ENCODE measurements at places on chromosomes 3 and 15. TPM values are rescaled to one million over a fixed set of nuclear protein-coding genes. Genes with fewer than 3 reads are reported as not detected.

Gene PRR20G
- total RNA-seq: not detected

Gene REC114
- not detected for total RNA-seq

DNA sequence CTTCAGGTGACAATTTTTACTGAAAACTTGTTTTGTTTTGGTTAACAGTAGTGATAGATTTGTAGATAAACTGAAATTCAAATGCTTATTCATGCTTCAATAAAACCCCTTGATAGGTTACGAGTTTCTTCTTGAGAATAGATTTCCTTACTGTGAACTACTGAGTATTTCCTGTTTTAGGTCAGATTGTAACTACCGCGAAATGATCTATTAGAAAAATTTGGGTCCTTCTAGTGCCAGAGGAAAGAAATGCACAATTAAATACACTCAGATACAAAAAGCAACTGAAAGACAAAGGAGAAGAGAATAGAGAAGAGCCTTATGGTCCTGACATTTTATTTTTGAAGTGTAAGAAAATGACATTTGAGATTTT, 251.7 kb upstream of the TBL1XR1 start:
- DNase-seq: peak; percentile 13
- H3K27me3 ChIP-seq: no peaks in the 10 kb centered on the region
- H3K36me3 ChIP-seq: no peaks in the 10 kb centered on the region
- no peak overlapping the region for H3K27ac ChIP-seq

Gene GOLIM4
- total RNA-seq: 0.52 TPM

GRCh38 chr15:50906954-50907600, 1.4 kb upstream of the AP4E1 start:
- DNase-seq: peak; percentile 91
- H3K27me3 ChIP-seq: no peaks in the 10 kb centered on the region
- peaks cover 16% of the 10 kb centered on the region for H3K4me1 ChIP-seq
- H3K36me3 ChIP-seq: no peaks in the 10 kb centered on the region

DNA sequence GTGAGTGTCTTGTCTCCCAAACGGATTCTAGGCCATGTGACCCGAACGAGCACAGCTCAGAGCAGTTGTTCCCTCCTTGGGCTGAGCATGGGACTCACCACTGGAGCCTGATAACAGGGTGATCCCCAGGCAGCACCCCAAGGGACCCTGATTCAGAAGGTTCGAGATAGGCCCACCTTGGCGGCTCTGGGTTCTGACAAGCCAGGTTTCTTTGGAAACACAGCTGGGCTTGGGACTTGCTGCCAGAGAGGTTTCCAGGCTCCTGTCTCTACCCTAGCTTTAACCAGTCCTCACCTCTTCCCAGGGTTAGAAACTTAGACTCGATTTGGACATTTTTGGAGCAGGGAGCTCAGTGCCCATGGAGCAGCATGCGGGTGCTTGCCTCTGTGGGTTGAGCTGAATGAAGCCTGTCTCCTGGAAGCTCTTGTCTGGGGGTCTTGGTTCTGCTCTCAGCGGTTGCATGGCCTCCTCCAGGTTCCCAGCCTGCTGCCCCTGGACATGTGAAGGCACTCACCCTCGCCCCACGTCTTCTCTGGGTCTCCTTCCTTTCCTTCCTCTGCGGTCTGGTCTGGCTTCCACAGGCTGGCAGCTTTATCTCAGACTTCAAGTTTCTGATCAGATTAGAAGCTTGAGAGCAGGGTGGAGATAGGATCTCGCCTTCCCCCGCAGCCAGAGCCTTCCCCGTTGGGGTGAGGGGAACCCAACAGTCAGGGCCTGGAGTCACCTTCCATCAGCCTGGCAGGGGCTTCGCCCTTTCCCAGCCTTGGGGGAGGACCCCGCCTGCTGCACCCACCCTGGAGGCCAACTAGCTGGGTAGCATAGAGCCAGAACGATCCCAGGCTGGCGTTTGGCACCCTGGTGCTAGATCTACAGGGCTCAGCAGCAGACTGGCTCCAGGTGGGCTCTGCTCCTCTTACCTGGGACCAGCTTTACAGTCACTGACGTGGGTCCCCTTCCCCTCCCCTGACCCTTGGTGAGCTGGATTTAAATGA, 21.0 kb downstream of the PAQR5 start:
- no peak for DNase-seq
- H3K4me1 ChIP-seq: no peaks in the 10 kb centered on the region
- no peaks in the 10 kb centered on the region for H3K36me3 ChIP-seq
- H3K4me3 ChIP-seq: no peak overlapping the region

- H3K36me3 ChIP-seq: no peaks in the 10 kb centered on the region
- no peak overlapping the region for H3K27ac ChIP-seq
- no peak overlapping the region for H3K4me3 ChIP-seq
- DNase-seq: no peak
- no peaks in the 10 kb centered on the region for H3K27me3 ChIP-seq
Measured at GRCh38 chr3:99541181-99541580, 97.2 kb upstream of the COL8A1 start.

- no peak overlapping the region for H3K27ac ChIP-seq
- no peaks in the 10 kb centered on the region for H3K4me1 ChIP-seq
- no peak overlapping the region for H3K4me3 ChIP-seq
- no peaks in the 10 kb centered on the region for H3K36me3 ChIP-seq
- H3K27me3 ChIP-seq: peaks cover 7% of the 10 kb centered on the region
Measured at GRCh38 chr15:34603095-34603494, 19.6 kb upstream of the GOLGA8B start.

Gene TRIM42
- total RNA-seq: not detected

DNA sequence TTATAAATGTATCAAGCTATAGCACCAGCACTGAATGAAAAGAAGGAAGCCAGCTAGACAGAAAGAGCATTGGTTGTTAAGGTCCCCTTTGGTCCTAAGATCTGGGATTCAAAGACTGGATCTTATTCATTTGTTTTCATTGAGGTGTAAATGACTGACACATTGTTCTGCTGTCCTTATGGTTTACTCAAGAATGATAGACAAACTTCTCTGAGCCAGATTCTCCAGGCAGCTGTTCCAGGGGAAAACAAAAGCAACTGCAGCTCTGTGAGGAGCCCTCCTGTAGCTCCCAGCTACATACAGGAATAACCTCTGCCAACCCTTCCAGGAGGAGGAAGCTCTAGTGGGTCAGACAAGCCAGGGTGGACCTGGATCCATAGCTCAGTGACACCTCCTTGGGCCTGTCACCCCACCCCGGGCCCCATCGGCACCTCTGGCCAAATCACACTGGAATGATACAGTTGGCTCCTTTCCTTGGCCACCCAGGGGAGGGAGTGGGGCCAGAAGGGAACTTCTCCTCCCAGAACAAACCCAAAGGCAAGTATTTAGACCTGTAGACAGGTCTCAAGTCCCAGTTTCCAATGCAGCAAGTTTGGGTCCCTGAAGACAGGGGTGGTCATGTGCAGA, 57.8 kb downstream of the ZNF621 start:
- H3K4me1 ChIP-seq: no peaks in the 10 kb centered on the region
- H3K27me3 ChIP-seq: no peaks in the 10 kb centered on the region
- H3K4me3 ChIP-seq: no peak overlapping the region
- DNase-seq: no peak
- H3K36me3 ChIP-seq: no peaks in the 10 kb centered on the region
- no peak overlapping the region for H3K27ac ChIP-seq

DNA sequence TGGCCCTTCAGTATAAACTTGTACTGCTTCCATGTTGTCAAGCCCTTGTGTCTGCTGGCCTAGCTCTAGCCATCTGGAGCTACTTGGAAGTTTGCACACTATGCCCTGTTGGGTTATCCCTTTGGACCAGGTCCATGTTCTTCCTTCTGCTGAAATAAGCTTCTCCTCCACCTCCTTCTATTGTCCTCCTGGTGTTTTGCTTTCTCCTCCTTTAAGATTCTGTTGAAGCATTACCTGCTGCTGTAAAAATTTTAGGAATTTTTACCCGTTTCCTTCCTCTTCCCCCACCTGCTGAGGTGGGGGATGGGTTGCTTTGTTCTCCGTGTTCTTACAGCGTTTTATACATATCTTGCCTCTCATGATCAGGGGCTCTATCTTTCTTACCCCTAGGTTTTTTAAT, 51.7 kb downstream of the SH3GL3 start:
- DNase-seq: no peak
- no peaks in the 10 kb centered on the region for H3K36me3 ChIP-seq
- no peaks in the 10 kb centered on the region for H3K27me3 ChIP-seq
- H3K4me3 ChIP-seq: no peak overlapping the region
- H3K4me1 ChIP-seq: no peaks in the 10 kb centered on the region
- H3K27ac ChIP-seq: no peak overlapping the region

Gene WDR49
- 0.53 TPM for total RNA-seq

- H3K27ac ChIP-seq: no peak overlapping the region
- no peaks in the 10 kb centered on the region for H3K4me1 ChIP-seq
- peak; percentile 1 for DNase-seq
- H3K36me3 ChIP-seq: no peaks in the 10 kb centered on the region
- H3K4me3 ChIP-seq: no peak overlapping the region
- no peaks in the 10 kb centered on the region for H3K27me3 ChIP-seq
Measured at GRCh38 chr15:56428821-56429458, 36.0 kb downstream of the MNS1 start.

Gene CSPG5
- total RNA-seq: 0.20 TPM

GRCh38 chr3:32175607-32176197, 62.8 kb upstream of the CMTM8 start:
- H3K27ac ChIP-seq: no peak overlapping the region
- H3K36me3 ChIP-seq: no peaks in the 10 kb centered on the region
- peaks cover 14% of the 10 kb centered on the region for H3K4me1 ChIP-seq
- no peak overlapping the region for H3K4me3 ChIP-seq
- no peak for DNase-seq

GRCh38 chr3:79258479-79258878, 509.3 kb downstream of the ROBO1 start:
- DNase-seq: no peak
- H3K27me3 ChIP-seq: no peaks in the 10 kb centered on the region
- H3K36me3 ChIP-seq: no peaks in the 10 kb centered on the region
- H3K4me1 ChIP-seq: no peaks in the 10 kb centered on the region
- no peak overlapping the region for H3K4me3 ChIP-seq

GRCh38 chr15:20356444-20356910, 185.1 kb downstream of the GOLGA6L6 start:
- no peak overlapping the region for H3K27ac ChIP-seq
- DNase-seq: peak; percentile 63
- H3K4me1 ChIP-seq: peaks cover 29% of the 10 kb centered on the region
- no peak overlapping the region for H3K4me3 ChIP-seq
- no peaks in the 10 kb centered on the region for H3K36me3 ChIP-seq

Gene AGBL1
- not detected for total RNA-seq

Gene SCAANT1
- not detected for total RNA-seq

DNA sequence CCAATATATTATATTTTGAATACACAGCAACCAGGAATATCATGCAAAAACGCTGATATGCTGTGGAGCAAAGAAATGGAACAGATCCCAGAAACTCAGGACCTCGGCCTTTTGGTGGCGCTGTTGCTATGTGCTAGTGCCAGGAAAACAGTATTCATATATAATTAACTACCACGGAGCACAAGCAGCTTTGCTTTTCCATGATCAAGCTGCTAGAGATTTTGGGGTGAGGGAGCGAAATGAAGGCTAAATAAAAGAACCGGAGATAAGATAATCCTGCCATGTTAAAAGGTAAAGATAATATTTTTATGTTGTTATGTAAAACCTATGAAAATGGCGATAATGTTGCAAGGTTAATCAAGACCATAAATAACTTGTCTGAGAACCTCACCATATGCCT, 157.7 kb upstream of the FAM3D start:
- no peaks in the 10 kb centered on the region for H3K27me3 ChIP-seq
- no peak overlapping the region for H3K4me3 ChIP-seq
- H3K4me1 ChIP-seq: no peaks in the 10 kb centered on the region
- no peak for DNase-seq
- no peak overlapping the region for H3K27ac ChIP-seq

Gene INO80
- 34.4 TPM for total RNA-seq

GRCh38 chr3:188062216-188062615, 91.7 kb upstream of the LPP start:
- no peaks in the 10 kb centered on the region for H3K36me3 ChIP-seq
- H3K4me3 ChIP-seq: no peak overlapping the region
- peaks cover 12% of the 10 kb centered on the region for H3K4me1 ChIP-seq
- H3K27ac ChIP-seq: no peak overlapping the region

DNA sequence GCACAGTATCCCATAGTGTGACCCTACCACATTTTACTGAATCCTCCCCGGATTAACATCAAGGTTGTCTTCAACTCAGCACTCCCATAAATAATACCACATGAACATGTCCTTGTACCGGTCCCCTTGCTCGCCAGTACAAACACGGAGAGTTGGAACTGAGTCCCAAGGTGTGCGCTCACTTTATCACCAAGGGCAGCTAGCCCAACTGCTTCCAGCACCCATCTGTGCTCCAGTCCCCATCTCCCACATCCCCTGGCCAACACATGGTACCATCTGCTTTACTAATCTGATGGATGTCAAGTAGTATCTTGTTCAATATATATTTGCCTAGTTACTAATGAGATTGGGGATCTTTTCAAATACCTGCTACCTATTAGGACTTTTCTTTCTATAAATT, 64.7 kb downstream of the ISG20 start:
- no peak for DNase-seq
- no peak overlapping the region for H3K27ac ChIP-seq
- H3K4me3 ChIP-seq: no peak overlapping the region
- no peaks in the 10 kb centered on the region for H3K36me3 ChIP-seq

GRCh38 chr3:101809178-101810021, 30.4 kb downstream of the NXPE3 start:
- H3K27ac ChIP-seq: peak overlapping the region; percentile 29
- DNase-seq: peak; percentile 57
- no peaks in the 10 kb centered on the region for H3K27me3 ChIP-seq
- no peaks in the 10 kb centered on the region for H3K36me3 ChIP-seq
- H3K4me1 ChIP-seq: peaks cover 28% of the 10 kb centered on the region

DNA sequence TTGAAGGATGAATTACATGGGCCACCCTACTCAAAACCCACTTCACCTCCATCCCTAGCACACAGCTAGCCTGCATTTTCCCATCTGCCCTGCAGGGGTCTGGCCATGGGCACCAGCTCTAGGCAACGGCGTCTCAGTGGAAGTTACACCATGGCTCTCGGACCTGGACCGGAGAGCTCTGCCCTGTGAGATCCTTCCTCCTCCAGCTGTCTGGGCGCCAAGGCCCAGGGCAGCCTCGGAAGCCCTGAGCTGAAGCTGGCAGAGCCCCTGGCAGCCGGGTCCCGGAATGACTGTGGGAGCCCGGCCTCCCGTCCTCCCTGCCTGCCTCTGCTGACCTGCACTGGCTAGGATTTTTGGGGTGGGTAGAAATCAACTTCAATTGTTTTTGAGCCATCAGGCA, 98.9 kb downstream of the CHSY1 start:
- no peaks in the 10 kb centered on the region for H3K36me3 ChIP-seq
- H3K27me3 ChIP-seq: no peaks in the 10 kb centered on the region
- no peak overlapping the region for H3K4me3 ChIP-seq
- H3K4me1 ChIP-seq: peaks cover 4% of the 10 kb centered on the region
- DNase-seq: no peak
- H3K27ac ChIP-seq: no peak overlapping the region

Gene LPCAT4
- 100 TPM for total RNA-seq

- no peaks in the 10 kb centered on the region for H3K27me3 ChIP-seq
- H3K4me1 ChIP-seq: peaks cover 51% of the 10 kb centered on the region
- no peak overlapping the region for H3K4me3 ChIP-seq
- H3K36me3 ChIP-seq: no peaks in the 10 kb centered on the region
- H3K27ac ChIP-seq: no peak overlapping the region
- no peak for DNase-seq
Measured at GRCh38 chr15:58474741-58475323, 43.0 kb downstream of the LIPC start.
